Bronchial epithelial cell (primary cell): ENCODE measurements at places on chromosomes 4 and X. TPM values are rescaled to one million over a fixed set of nuclear protein-coding genes. Genes with fewer than 3 reads are reported as not detected.

DNA sequence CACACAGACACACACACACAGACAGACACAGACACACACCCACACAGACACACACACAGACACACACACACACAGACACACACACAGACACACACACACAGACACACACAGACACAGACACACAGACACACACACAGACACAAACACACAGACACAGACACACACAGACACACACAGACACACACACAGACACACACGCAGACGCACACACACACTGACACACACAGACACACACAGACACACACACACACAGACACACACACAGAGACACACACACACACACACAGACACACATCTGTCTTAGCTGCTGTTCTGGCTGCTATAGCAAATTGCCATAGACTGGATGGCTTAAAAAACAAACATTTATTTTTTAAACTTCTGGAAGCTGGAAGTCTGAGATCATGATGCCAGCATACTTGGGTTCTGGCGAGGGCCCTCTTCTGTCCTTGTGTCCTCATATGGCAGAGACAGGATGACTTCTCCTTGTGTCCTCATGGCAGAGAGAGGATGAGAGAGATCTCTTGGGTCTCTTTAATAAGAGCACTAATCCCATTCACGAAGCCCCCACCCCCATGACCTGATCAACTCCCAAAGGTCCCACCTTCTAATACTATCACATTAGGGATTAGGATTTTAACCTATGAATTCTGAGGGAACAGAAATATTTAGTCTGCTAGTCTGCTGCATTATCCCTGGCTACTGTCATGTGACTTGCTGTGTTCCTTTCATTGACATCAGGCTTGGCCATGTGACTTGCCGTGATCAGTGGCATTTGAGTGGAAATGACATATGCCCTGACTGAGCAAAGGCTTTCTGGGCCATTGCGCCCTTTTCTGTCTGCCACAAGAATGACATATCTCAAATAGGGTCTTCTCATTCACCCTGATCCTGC lies 32.7 kb upstream of the RASGEF1B start:
- no peak for DNase-seq

DNA sequence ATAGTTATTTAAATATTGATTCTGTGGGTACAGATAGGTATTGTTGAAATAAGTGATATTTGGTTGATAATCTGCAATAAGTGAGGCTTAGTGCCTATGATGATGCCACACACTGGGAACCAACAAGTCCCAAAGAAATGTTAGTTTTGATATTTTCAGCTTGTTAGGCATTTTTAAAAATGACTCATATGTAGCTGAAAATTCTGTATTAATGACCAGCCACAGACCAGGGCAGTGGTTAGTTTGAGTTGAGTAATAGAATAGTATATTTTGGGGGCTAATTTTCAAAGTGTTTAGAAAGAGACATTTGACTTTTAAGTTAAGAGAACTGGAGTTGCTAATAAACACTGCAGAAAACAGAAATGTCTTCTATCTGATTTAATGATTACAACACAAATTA lies 9.4 kb downstream of the INTU start:
- DNase-seq, result no peak

The CXCL8 gene
- 1.8 and 2.9 TPM in 2 replicates for total RNA-seq

- DNase-seq, result no peak
Measured at GRCh38 chrX:151771726-151772125, 37.2 kb downstream of the CNGA2 start.

- no peak for DNase-seq
Measured at GRCh38 chrX:12704706-12705105, 86.5 kb upstream of the PRPS2 start.

DNA sequence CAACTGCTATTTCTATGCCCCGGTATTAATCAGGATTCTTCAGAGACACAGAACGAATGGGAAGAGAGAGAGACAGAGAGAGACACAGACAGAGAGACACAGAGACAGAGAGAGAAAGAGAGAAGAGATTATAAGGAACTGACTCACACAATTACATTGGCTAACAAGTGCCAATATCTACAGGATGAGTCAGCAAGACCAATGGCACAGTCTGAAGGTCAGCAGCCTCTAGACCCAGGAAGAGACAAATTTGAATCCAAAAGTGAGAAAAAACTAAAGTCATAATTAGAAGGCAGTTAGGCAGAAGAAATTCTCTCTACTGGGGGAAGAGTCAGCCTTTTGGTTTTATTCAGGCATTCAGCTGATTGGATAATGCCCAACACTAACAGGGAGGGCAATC lies 187.3 kb downstream of the MAB21L2 start:
- peak; percentile 78 for DNase-seq

- no peak for DNase-seq
Measured at GRCh38 chr4:78152795-78153194, 95.7 kb downstream of the FRAS1 start.

GRCh38 chr4:132504438-132504837 lies 644.7 kb upstream of the PCDH10 start:
- peak; percentile 17 for DNase-seq

The UGT2B7 gene
- total RNA-seq, result 0.26 TPM in 1 of 2 replicates, not detected in the other

The NAP1L2 gene
- total RNA-seq, result 0.26 and 0.38 TPM in 2 replicates

GRCh38 chrX:110853610-110854009 lies 58.0 kb upstream of the CHRDL1 start:
- DNase-seq, result peak; percentile 9

- no peak for DNase-seq
Measured at GRCh38 chr4:109004418-109004817, 241.6 kb upstream of the ETNPPL start.

The PABPC1L2B gene
- total RNA-seq, result not detected in 2 replicates

DNA sequence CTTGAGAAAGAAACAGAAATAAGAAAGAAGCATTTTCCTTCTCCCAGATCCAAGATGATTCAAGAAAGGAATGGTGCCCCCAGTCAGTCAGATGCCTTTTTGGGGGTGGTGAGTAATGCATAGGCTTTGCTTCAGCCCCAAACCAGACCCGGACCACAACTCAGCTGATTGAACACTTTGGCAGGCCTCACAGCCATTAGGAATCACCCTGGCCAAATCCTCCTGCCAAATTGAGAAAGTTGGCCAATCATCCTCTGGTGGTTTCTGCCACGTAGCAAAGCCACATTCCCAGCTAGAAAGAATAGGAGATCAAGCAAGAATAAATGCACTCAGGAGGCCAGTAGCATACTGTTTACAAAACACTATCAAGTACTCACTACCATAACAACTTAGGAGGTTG lies 33.7 kb downstream of the FRMD7 start:
- no peak for DNase-seq

DNA sequence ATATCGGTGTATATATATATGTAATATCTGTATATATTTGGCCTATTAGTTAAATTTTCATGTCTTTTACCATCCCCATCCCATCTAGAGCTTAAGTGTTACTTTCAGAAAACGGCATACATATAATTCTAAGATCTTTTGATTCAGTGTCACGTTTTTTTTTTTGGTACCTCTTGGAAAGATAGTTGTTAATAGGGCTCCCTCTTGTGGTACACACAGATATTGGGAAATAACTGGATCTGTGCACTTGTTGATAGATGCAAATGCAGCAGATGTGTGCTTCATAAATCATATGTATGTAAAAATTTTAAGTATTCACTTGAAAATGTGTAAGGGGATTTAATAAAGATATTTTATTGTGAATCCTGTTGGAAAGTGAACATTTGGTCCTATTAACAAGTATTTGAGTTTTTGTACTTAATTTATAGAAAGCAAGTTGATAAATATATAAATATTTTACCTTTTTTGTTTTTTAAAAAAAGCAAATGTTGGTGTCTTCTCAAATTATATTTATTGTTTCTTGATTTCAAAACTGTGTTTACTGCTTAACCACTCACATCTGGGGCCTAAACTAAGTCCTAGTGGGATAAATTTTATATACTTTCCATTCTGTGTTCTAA lies 74.7 kb downstream of the PAQR3 start:
- DNase-seq, result peak; percentile 80

- no peak for DNase-seq
Measured at GRCh38 chrX:68721546-68721945, 74.1 kb downstream of the STARD8 start.

The SLC16A2 gene
- 1.3 TPM in 2 replicates for total RNA-seq

The F11 gene
- total RNA-seq, result not detected in 2 replicates

GRCh38 chrX:131746491-131746968 lies 202.7 kb downstream of the OR13H1 start:
- no peak for DNase-seq

The SRPX gene
- total RNA-seq, result 2.4 and 3.7 TPM in 2 replicates

The SHOX gene
- not detected in 2 replicates for total RNA-seq

- DNase-seq, result no peak
Measured at GRCh38 chrX:153580700-153581386, 18.1 kb downstream of the CCNQ start.

The CT55 gene
- total RNA-seq, result not detected in 2 replicates

The SSX4 gene
- total RNA-seq, result not detected in 2 replicates

The PSMD10 gene
- 91.9 and 119 TPM in 2 replicates for total RNA-seq

DNA sequence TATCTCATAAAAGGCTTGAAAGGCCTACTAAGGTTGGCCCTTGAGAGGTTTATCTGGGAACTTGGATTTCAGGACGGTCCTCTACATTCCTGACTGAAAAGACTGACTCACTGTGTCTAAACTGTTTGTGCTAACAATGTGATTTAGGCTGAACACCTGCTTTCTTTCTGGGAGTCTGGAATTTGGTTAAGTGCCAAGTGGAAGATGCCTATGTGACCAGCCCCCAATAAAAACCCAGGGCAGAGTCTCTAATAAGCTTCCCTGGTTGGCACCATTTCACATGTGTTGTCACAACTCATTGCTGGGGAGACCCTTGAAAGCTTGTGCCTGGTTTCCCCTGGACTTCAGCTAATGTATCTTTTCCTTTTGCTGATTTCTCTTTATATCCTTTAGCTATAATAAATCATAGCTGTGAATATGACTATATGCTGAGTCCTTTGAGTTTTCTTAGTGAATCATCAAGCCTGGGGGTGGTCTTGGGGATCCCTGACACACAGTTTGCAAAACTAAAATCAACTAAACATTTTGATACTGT lies 55.1 kb downstream of the GPR82 start:
- peak; percentile 88 for DNase-seq

DNA sequence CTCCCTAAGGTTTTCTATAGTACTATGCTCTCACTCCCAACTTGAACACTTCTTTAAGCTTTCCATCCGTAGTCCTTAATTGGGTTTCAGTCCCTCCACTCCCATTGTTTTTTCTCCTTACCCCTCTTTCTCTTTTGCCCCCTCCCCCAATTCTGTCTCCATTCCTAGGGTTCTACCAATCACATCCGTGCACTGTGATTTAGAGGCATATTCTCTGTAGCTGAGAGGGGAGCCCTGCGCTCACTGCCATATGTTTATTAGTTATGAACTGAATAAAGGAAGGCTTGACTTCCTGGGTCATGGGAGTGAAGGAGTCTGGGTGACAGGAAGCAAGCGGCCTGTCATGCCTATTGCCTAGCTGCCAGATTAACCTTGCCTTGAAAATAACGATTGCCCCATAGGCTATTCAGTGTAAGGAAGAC lies 471 bp downstream of the MCTS1 start:
- DNase-seq, result peak; percentile 35
